ENCODE measurements at places on chromosomes 16 and 17.

DNA sequence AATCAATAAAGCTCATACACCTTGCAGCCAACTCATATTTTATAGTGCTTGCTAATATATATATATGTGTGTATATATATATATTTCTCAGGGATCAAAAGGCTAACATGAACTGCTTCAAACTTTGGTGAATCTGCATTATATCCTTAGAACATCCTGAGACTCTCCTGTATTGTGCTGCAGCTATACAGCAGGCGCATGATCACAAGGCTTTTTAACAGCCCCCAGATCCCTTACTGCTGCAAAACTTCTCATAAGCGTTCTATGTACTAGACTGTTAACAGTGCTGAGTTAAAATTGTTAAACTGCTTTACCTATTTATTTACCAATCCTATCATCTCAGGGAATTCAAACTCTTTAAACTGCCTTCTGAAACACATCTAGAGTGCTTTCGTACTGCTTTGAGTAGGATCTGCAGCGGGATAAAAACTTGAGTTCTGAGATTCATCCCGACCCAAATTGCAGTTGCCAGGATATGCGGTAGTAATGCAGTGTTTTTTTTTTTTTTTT lies 1.3 kb downstream of the GPATCH8 start:
- DNase-seq: no peak

GRCh38 chr16:53523126-53523804 lies 20.3 kb upstream of the AKTIP start:
- no peak for DNase-seq

GRCh38 chr16:68786685-68787418 lies 49.8 kb downstream of the CDH1 start:
- peak; percentile 47 for DNase-seq

GRCh38 chr17:14756479-14756878 lies 455.6 kb downstream of the HS3ST3B1 start:
- DNase-seq: no peak

DNA sequence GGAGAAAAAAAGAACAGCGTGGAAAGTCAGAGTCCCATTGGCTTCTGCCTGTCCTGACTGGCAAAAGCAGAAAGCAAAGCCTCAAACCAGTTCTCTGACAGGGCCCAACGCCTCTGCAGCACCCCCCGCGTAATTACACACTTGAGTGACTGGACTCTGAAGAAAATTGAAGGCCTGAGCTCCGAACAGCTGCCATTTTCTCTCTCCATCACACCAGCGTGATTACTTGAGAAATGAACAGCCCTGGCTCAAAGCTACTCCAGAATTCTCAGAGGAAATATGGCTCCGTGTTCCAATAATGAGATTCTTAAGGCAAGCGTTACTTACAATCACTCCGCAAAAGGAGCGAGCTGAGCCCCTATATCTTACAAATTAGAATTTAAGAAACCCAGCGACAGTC lies 142.7 kb upstream of the C17orf78 start:
- DNase-seq: no peak
